Nucleus accumbens (tissue), 56 donors: ENCODE measurements at places on chromosomes 3 and 15.

- no peak for DNase-seq
These were observed 13.1 kb upstream of the LRTM1 start for GRCh38 chr3:54940971-54941370.

GRCh38 chr3:77513542-77513941, 473.6 kb downstream of the ROBO2 start:
- DNase-seq, result no peak

DNA sequence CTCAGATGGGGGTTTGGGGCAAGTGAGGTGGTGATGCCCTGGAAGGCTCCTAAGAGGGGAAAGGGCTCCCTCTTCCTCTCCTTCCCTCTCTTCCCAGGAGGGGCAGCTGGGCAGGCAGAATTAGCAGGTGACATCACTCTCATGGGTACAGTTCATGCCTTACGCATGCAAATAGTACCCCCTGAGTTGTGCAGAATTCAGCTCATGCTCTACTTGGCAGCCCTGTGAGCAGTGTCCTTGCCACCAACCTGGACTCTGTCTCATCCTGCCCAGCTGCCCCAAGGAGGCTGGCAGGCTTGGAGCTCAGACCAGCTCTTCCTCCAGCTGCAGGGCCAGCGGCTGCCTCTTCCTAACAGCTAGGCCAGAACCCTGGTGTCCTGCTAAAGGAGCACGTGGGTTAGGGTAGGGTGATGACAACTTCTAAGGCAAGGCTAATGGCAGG, 3.3 kb downstream of the CHAC1 start:
- DNase-seq, result no peak

DNA sequence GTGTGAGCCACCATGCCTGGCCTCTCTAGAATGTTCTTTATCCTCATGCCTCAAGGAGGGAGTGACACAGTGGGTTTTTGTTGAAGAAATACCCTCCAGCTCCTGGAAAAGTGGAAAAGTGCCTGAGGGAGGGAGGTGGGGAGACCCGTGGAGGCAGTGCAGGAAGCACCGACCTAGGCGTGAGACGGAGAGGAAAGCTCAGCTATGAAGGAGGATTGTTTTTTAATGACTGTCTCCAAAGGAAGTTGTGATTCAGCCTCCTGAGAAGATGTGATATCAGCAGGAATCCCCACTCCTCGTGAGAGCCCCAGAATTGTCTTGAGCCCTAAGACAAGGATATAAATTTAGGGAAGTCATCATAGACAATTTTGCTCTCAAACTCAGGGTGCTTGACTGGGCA, 21.7 kb downstream of the RPLP1 start:
- no peak for DNase-seq

- DNase-seq, result no peak
These were observed 4.1 kb downstream of the ITGB5 start for GRCh38 chr3:124882816-124883747.

GRCh38 chr3:188261011-188261410, 107.1 kb downstream of the LPP start:
- no peak for DNase-seq

DNA sequence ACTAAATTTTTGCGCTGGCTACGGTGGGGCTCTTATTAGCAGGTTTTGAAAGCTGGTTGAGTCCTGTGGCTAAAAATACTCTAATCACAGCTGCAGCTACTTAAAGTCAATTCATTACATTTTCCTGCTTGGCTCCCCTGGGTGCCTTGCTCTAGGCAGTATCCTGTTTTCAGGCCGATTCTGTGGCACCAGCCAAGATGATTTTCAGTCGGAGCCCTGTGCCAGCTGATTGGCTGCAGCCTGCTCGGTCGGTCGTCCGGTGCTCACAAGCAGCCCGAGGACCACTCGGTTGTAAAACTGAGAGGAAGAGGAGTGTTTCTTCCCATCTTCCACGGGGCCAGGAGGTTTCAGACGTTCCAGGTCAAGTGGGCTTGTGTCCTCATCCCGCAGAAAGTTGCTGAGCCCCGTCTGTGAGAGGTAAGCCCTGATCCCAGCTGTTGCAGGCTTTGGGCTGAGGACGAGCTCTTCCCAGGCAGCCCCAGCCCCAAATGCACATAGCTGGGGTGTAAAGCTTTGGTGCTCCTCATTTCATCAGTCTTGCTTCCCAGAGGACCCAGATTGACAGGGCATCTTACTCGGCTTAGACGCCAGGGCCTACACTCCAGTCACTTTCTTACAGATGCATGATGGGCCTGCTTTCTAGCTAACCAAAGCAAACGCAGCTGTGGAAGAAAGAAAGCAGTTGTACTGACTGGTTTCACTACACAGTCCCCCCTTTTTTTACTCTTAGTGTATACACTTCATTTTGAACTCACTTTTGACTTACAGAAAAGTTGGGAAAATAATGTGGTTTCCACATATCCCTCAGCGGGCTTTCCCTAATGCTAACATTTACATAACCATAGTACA, 15.9 kb downstream of the LYSMD4 start:
- no peak for DNase-seq

- no peak for DNase-seq
These were observed 45.0 kb downstream of the ESYT3 start for GRCh38 chr3:138479438-138479863.

DNA sequence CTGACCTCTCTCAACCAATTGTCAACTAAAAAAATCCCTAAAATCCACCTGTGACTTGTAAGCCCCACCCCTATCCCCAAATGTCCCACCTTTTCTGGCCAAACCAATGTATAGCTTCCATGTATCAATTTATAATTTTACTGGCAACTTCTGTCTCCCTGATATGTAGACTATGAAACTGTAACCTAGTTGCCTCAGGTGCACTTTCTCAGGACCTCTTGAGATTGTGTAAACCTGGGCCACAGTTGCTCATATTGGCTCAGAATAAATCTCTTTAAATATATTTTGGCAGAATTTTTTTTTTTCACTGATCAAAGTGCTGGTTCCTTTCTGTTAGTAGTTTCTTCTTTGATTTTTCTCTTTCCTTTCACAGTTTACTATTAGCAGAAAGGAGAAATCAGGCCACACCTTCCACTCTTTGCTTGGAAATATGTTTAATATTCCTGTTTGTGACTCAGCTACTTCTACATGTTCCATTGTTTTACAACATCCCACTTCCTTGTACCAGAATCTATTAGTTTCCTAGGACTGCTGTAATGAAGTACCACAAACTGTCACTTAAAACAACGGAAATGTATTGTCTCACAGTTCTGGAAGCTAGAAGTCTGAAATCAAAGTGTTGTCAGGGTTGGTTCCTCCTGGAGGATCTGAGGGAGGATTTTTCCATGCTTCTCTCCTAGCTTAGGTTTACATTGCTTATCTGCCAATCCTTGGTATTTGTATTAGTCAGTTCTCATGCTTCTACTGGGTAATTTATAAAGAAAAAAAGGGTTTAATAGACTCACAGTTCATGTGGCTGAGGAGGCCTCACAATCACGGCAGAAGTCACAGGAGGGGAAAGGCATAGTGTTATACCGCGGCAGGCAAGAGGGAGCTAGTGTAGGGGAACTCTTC, 801.2 kb upstream of the ARPP21 start:
- no peak for DNase-seq

GRCh38 chr3:149726716-149727407, 25.4 kb downstream of the COMMD2 start:
- DNase-seq, result no peak

DNA sequence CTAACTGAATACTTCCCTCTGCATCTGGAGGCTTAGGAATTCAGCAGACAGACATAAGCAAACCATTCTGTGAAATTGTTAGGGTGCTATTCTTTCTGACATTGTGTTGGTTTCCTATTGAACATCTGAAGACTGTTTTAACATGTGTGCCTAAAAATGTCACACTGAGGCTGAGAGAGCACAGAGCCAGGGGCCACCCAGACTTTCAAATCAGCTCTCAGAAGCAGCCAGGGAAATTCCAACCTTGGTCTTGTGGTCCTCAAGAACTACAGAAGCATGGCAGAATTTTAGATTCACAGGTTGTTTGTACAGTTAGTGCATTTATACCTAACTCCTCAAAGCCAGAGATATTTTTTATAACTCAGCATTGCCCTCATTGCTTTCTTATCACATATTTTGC, 929.2 kb upstream of the CFAP20DC start:
- no peak for DNase-seq

- DNase-seq, result no peak
These were observed 8.9 kb upstream of the COMMD4 start for GRCh38 chr15:75327005-75327404.
